Astrocyte of the hippocampus (primary cell): ENCODE measurements at places on chromosomes 5 and 9.

DNA sequence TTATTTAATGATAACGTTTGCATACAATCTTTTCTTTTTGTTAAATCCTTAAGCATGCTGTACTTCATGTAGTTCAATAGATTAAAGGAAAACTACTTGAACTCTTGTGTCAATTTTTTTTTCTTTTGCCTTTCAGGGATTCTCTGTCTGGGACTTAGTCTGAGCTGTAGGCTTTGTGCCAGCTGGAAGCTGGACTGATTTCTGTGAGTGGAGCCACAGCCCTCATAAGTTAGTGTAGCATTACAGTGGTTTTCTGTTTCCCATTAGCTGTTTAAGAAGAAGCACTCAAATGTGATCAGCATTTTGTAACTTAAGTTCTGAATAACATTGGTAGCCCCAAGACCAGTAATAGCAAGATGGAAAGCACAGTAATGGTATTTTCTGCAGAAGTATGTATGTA lies 330.6 kb upstream of the MEF2C start:
- DNase-seq, result peak; percentile 90

GRCh38 chr5:176438959-176439757 lies 9.0 kb upstream of the FAF2 start:
- DNase-seq, result peak; percentile 74

DNA sequence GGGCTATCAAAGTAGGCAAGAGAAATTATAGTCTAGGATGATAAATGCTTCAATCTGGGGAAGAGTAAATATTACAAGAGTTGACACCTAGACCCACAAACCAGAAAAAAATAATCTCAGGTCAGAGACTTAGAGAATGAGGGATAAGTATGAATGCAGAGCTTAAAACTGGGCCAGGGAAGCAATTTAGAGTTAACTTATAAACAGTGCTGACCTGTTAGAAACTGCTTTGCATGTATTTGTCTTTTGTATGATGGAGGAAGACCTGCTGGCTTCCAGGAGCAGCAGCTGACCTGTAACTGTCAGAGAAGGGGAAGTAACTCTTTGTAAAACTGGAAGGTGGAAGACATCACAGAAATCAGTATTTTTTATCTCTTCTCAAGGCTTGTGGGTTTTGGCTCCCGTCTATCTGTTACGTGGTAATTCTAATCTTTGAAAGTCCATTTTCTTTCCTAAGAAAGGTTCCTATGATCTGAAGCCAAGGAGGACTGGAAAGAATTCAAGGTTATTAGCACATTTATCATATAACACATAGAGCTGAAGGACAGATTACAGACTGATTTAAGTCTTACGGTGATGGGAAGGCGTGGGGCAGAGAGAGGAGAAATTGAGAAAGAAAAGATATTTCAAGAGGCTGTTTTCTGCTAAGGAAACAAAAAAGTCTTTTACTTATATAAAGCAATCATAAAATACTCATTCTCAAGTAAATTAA lies 114.7 kb upstream of the ADAMTS19 start:
- peak; percentile 5 for DNase-seq

GRCh38 chr5:114332925-114333324 lies 28.9 kb upstream of the KCNN2 start:
- DNase-seq, result no peak

GRCh38 chr9:33374634-33375237 lies 27.6 kb downstream of the AQP7 start:
- peak; percentile 86 for DNase-seq

DNA sequence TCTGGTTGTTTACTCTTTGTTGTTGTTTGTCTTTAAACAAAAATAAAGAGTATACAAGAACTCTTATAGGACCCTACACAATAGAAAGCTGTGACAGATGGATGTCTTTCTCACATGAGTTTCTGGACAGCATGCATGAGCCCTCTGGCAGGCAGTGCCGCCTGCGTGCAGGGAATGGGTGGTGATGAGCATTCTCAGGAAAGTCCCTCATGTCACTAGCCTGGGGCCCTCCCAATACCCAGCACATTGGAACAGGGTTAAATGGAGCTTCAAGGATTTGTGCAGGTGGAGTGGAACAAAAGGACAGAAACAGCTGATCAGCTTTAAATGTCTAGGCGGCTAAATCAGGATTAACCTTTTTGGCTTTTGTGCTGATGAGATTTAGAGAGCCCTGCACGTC lies 181.0 kb upstream of the CD180 start:
- no peak for DNase-seq

DNA sequence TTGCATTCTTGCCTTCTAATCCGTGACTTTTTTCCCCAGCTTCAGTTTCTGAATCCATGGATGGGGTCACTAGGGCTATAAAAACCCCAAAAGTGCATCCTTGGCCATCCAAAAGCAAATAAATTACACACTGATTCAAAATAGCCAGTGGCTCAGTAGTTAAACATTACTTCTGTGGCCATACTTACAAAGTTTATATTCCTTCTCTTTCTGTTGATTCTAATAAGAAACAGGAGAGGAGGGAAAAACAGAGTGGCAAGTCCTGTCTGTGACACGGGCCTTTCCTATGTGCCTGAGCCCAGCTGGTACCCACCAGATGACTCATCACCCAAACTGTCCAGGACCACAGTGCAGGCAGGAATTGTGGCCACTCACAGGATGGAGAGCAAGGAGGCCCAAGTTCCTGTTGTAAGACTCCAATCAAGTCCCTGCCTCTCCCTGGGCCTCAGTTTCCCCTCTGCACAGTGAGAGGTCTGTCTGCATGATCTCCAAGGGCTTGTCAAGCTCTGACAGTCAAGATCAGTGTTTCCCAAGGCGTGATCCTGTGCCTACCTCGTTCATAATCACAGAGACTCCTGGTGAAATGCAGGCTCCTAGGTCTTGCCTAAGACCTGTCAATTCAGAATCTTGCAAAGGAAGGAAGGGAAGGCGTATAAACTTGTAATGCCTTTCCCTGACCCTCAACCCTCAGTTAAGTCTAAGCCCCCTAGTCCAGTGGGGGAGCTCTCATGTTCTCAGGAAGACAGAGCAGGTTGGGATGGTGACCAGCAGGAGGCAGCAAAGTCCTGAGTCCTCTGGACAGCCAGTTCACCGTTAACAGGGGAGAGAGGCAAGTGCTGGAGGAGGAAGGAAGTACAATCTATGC lies 29.5 kb downstream of the TNIP1 start:
- peak; percentile 89 for DNase-seq

- DNase-seq, result peak; percentile 23
These were observed 12.3 kb upstream of the MTMR12 start for GRCh38 chr5:32325062-32325461.

DNA sequence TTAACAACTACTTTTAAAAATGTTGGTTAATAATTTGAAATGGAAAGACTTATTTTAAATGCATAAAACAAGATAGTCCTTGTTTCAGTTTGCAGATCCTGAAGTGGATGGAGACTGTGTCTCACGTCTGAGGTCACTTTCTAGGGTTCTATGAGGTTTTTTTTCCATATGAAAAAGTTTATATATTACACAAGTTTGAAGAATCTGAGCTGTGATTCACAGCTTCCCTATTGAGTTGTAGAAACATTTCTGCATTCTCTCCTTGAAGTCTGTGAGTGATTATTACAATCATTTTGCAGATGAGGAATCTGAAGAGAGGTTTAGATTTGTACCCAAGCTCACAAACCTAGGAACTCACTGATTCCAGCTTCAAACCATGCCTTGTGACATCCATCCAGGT lies 442.5 kb upstream of the KLF4 start:
- DNase-seq, result no peak

DNA sequence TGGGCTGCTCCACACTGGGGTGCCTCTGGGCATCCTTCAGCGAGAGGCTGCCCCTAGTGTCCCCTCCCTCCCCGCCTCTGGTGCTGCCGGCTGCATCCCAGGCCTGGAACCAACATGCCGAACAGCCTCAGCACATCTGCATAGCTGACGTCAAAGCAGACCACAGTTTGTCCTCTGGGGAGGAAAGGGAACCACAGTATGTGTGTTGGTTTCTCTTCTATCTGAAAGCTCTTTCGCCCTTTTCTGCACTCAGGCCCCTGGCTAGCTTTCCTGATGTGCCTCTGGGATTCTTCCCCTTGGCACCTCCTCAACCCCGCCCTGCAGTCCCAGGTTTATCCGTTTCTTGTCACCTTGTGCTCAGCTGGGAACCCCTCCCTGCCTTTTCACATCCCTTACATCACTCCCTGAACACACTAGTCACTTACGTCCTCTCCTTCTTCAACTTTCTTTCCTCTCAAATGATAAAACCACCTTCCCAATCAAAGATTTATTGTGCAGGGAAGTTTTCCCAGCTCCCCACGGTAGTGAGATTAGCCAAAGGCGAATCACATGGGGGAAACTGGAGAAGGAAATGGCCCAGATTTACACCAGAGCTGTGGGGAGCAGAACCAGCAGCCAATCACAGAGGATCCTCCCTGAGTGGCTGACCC lies 35.5 kb upstream of the B4GALT1 start:
- peak; percentile 51 for DNase-seq

- DNase-seq, result no peak
These were observed 10.2 kb downstream of the SARDH start for GRCh38 chr9:133727876-133728441.

GRCh38 chr5:8765886-8766285 lies 780.0 kb downstream of the SEMA5A start:
- DNase-seq, result no peak

- no peak for DNase-seq
These were observed 214.9 kb downstream of the FANCC start for GRCh38 chr9:95102572-95102971.

- no peak for DNase-seq
These were observed 2.2 kb upstream of the GZMK start for GRCh38 chr5:55021821-55022220.

DNA sequence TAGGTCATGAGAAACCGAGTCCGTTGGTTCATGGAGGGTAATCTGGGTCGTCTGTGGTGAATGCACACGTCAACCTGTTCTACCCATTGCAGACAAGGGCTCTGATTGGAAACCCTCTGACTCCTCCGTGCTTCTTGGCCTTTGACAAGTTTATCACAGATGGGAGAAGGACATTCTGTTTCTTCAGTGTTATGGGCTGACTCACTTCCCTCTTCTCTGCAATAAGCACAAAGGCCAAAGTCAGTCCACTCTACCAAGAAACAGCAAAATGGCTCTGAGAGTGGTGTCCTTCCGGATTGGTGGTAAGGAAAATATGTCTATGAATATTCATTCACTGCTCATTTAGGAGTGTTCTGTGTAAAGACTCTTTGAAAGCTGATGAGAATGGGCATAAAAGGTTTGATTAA lies 89.3 kb downstream of the FEM1C start:
- peak; percentile 70 for DNase-seq
